ENCODE measurements at places on chromosomes 7 and 10.

DNA sequence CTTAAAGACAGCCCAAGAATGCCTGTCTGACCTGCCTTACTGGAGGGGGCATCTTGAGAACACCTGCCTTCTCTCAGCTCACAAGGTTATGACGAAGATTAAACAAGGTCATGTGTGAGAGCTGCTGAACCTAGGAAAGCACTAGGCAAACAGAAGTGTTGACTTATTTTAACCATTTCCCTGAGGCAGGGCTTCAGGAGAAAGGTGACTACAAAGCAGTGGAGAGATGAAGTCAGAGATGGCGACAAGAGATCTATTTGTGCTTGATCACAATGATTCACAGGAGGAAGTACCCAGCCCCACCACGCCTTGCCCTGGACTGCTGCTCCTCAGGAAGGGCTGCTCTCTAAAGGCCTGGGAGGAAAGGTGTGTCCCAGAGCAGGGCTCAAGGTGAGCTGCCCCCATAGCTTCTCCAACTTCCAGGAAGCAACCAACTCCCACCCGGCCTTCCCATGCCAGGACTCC, 27.8 kb downstream of the STN1 start:
- DNase-seq: no peak

DNA sequence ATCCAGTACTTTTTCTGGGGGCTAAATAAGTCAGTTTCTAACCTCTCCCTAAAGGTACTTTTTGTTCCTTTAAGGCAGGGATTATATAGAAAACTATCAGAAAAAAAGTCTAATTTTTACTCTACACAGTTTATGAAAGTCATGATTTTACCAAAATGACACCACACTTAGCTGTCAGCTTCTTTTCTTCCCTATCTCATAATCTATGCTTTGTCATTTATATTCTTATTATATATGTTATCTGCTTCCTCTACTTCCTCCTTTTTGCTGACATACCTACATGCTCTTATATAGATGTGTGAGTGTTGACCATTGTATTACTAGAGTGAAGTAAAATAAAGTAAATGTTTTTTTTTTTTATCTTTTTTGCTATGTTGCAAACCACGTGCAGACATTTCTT, 203.9 kb upstream of the CHRM2 start:
- no peak for DNase-seq

DNA sequence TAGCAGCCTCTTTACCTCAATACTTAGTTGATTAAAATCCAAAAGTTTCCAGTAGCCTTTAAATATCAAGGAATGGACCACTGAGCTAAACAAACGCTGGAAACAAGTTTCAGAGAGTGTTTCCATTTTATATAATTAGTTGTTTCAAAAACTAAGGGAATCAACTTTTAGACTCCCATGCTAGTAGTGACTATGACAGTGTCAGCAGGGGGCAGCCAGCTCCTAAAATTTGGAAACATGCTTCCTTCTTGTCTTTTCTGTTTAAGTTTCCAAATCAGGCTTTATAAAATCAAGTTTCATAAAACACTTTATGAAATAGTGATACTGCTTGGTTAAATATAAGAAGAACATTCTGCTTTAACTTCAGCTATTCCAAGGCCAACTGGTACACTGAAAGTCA, 138.2 kb upstream of the TMEM229A start:
- DNase-seq: peak; percentile 38

- DNase-seq: peak; percentile 67
Measured at GRCh38 chr7:28389504-28390395, 22.6 kb upstream of the CREB5 start.

DNA sequence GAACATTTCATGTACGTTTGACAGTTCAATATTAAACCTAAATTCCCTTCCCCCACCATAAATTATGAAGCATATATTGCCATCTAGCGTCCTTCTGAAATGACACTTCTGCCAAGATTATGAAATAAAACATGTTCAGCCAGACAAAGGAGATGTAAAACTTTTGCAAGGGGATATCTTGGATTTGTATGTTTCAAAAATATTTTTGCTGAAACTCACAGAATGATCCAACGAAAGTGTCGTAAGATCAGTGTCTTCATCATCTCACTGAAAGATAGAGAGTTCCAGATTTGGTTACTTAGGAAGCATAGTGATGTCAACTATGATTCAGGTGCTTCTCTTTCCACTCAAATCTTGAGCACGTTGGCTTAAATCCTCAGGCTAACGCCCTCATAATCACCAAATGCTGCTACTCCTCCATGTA, 904.3 kb downstream of the XPNPEP1 start:
- DNase-seq: peak; percentile 84

DNA sequence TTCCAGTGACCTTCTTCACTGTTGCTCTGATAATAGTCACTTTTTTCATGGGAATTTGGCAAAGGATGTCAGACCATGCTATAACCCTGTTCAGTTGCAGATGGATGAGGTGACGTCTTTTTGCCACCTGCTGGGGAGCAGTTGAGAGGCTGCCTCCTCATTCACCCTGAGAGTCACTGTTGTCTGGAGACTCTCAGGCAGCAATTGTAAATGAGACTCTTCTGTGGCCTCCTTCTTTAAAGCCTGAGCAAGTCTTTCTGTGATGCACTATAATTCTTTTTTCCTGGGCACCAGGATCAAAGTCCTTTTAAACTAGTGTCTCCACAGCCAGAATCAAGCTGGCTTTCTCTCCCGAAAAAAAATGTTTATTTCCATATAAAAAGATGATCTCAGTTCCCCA, 345.1 kb downstream of the ARL4A start:
- DNase-seq: no peak

DNA sequence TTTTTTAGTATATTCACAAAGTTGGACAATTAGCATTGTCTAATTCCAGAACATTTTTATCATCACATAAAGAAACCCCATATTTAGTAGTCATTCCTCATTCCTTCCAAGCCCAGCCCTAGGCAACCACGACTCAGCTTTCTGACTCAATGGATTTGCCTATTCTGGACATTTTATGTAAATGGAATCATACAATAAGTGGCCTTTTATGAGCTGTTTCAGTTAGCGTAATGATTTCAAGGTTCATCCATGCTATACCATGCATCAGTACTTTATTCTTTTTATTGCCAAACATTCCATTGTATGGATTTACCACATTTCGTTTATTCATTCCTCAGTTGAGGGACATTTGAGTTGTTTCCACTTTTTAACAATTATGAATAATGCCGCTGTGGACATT, 249.2 kb downstream of the DYNC1I1 start:
- no peak for DNase-seq

All from amniotic epithelial cell (primary cell).